Natural killer cell treated with Interleukin-12 subunit alpha and Interleukin-12 subunit beta and Interleukin-15 and Interleukin-18, amount 100 ng/mL, for 72 hours (primary cell): ENCODE measurements at places on chromosomes 1 and 21.

DNA sequence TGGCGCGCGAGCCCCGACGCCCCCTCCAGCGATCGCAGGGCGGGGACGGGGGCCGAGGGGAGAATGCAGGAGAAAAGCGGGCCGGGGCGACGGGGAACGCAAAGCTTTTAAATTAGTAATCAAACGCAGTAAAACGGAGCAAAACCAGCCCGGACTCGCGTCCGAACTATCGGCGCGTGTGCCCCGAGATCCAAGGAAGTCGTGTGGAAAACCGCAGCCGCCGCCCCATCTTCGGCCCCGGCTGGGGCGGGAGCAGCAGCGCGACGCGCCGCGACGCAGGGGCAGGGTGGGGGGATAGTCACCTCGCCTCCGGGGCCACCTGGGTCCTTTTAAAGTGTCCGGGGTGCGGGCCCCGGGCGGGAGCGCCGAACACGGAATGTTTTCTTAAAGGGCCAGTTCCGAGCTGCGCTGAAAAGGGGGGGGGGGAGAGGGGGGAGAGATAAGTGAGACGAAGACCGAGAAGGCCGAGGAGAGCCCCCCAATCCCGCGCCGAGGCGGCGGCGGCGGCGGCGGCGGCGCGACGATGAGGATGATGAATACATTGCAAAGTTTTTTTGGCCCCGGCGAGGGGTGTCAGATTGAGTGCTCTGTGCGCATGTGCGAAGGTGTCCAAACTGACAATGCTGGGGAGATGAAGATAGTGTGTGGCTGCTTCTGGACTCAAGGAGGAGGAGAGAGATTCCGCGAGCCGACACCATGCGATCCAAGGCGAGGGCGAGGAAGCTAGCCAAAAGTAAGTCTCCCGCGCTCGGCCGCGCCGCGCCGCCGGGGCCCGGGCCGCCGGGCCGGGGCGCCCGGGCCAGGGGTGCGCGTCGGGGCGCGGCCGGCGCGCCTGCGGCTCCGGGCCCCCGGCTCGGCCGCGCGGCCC, at the start of gene PRDM16:
Gene PRDM16 (plus strand): TSS at position 640 of the 868 bp plus-strand sequence. CDS start 57 bp downstream, at position 697.
- peak within 1 kb of the TSS; percentile 78 for H3K4me3 ChIP-seq
- peaks cover 8% of the 10 kb centered on the region for H3K27me3 ChIP-seq
- peak; percentile 39 for DNase-seq
- peaks cover 3% of the 10 kb centered on the region for H3K4me1 ChIP-seq

DNA sequence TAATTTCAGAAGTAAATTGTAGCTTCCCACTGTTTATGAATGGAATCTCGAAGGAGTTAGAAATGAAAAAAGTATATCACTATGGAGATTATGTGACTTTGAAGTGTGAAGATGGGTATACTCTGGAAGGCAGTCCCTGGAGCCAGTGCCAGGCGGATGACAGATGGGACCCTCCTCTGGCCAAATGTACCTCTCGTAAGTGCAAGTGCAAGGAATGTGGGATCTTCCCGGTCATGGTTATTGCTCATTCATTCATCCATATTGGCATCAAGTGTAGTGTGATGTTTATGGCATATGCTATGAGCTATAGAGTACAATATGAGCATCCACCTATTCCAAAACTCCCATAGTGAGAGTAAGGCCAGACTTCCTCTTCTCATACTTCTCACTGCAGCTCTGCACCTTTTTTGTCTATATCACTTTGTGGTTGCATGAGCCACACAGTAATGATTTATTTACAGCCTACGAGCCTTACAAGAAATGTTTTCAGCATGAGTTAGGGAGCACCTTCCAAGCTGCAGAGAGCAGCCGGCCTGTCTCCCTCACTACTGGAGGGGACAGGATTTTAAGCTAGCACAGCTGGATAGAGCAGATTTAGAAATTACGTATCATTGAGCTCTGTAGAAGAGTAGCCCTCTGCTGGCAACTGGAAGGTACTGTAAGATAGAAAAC, 24.9 kb upstream of the CR1L start:
- DNase-seq: no peak
- H3K36me3 ChIP-seq: no peaks in the 10 kb centered on the region
- no peak overlapping the region for H3K27ac ChIP-seq
- peaks cover 4% of the 10 kb centered on the region for H3K4me1 ChIP-seq
- H3K4me3 ChIP-seq: no peak overlapping the region

DNA sequence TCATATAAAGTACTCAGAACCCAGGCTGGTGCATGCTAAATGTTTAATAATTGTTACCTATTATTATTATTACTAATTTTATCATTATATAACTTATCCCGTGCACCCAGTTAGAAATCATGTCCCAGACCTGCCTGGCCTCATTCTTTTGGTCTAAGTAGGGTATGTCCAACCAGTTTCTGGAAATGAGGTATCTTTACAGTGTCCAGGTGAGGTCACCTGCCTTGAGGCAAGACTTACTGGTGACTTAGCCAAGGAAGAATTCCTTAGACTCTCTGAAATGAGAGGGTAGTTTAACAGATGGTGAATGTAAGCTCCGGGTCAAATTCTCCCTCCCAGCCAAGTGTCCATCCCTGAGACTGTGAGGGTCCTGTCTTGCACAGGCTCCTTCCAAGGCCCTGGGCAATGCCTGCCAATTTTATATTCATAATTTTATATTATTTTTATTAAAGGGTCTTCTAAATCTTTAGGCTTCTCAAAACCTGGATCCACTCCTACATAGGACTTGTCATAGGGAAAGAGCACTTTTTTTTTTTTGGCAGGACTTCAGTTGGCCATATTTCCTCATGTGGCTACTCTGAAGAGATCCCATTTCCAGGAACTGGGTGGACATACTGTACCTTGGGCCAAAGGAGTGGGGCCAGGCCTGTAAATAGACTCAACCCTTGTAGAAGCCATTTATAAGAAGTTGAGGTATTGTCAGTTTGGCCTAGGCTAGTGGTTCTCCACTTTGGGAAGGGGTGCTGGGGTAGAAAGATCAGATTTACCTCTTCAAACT, 96.7 kb upstream of the KCNA3 start:
- no peak overlapping the region for H3K27ac ChIP-seq
- DNase-seq: no peak
- no peaks in the 10 kb centered on the region for H3K4me1 ChIP-seq
- peaks cover 30% of the 10 kb centered on the region for H3K27me3 ChIP-seq
- H3K4me3 ChIP-seq: no peak overlapping the region
- H3K36me3 ChIP-seq: no peaks in the 10 kb centered on the region

GRCh38 chr1:97630281-97630680, 290.6 kb downstream of the DPYD start:
- DNase-seq: no peak
- H3K27ac ChIP-seq: no peak overlapping the region
- H3K4me1 ChIP-seq: peaks cover 10% of the 10 kb centered on the region
- H3K27me3 ChIP-seq: no peaks in the 10 kb centered on the region
- no peak overlapping the region for H3K4me3 ChIP-seq

DNA sequence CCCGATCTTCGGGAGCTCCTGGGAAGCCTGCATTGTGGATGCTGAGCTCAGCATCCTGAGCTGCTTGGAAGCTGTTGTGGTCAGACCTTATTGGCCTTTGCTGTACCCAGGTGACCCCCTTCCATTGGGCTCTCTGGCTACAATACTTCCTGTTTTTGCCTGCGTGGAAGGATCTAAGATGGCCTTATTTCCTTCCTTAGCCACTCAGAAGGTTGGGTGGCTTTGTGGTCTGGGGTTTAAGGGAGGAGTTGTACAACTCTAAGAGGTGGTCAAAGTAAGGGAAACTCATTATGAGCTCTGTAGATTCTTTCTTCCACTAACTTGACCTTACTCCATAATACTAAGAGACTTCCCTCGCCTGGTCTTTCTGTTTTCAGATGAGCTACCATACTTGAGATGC, 17.7 kb downstream of the PFKFB2 start:
- no peaks in the 10 kb centered on the region for H3K36me3 ChIP-seq
- no peak for DNase-seq
- H3K4me1 ChIP-seq: peaks cover 13% of the 10 kb centered on the region
- H3K27ac ChIP-seq: peak overlapping the region; percentile 81
- no peak overlapping the region for H3K4me3 ChIP-seq

DNA sequence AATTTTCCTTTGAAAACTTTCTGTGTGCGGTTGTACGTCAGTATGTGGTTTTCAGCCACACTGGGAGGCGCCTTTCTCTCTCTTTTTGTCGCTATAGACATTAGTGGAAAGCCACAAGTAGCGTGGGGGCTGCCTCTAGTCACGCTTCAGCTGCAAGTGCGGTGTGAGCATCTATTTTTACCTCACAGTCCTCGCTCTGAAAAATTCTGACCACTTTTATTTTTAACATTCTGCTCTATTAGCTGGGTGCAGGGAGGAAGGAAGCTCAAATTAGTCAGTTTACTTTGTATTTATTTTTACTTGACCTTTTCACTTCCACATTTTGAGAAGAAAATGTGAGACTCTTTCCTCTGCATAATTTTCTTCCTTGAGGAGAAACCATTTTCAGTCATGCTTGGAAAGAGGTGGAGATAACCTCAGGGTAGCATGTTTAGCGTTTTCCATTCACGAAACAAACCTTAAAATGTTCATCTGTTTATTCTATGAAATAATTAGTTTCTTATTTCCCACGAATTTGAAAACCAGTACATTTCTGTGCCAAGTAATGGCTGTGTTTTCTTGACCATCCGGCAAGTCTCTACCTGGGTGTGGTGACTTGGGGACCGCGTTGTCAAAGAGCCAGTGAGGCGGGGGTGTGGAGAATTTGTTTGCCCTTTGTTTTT, 35.6 kb downstream of the ADARB1 start:
- no peaks in the 10 kb centered on the region for H3K27me3 ChIP-seq
- H3K4me3 ChIP-seq: peak overlapping the region; percentile 77
- peaks cover 33% of the 10 kb centered on the region for H3K4me1 ChIP-seq
- H3K36me3 ChIP-seq: no peaks in the 10 kb centered on the region
- no peak for DNase-seq

GRCh38 chr1:177256153-177257075, 85.7 kb downstream of the BRINP2 start:
- H3K36me3 ChIP-seq: no peaks in the 10 kb centered on the region
- no peak for DNase-seq
- no peak overlapping the region for H3K4me3 ChIP-seq

GRCh38 chr1:80509965-80510522, 1290.7 kb upstream of the ADGRL2 start:
- H3K4me1 ChIP-seq: no peaks in the 10 kb centered on the region
- no peaks in the 10 kb centered on the region for H3K36me3 ChIP-seq
- no peaks in the 10 kb centered on the region for H3K27me3 ChIP-seq
- no peak for DNase-seq
- H3K27ac ChIP-seq: no peak overlapping the region
- no peak overlapping the region for H3K4me3 ChIP-seq

DNA sequence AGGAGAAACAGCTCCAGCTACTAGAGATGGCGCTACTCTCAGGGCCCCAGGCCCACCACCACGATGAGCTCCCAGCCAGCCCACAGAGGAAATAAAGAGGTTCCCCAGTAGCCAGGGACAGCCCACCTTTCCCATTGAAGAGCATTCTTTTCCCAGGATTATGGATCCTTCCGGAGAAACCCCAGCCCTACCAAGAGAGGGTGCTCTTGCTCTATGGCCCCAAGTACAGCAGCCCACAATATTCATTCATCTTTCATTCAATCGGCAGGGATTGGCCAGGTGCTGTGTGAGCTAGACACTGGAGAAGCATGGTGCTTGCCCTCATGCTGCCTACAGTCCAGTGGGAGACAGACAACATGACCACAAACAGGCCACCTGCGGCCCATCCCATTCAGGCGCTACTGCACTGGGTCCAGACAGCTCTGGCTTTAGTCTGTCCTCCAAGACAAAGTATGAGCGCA, 29.9 kb downstream of the PMVK start:
- DNase-seq: no peak
- H3K36me3 ChIP-seq: no peaks in the 10 kb centered on the region
- H3K4me3 ChIP-seq: no peak overlapping the region
- H3K27me3 ChIP-seq: no peaks in the 10 kb centered on the region

DNA sequence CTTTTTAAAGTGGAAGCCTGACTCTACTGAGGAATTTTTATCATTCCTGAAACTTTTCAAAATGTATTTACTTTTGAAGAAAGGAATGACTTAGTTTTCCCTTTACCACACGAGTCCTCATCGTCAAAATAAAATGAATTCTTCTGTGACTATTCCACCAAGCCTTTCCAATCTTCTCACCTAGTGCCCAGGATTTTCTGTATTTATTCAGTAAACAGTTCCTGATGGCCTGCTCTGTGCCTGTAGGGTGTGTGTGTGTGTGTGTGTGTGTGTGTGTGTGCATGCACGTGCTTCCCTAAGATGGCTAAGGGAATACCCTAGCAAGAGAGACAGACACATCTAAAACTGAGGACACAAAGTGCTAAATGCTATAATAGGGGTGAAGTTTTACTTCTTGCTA, 395.0 kb upstream of the USP24 start:
- no peaks in the 10 kb centered on the region for H3K36me3 ChIP-seq
- peaks cover 8% of the 10 kb centered on the region for H3K27me3 ChIP-seq
- no peak overlapping the region for H3K4me3 ChIP-seq

DNA sequence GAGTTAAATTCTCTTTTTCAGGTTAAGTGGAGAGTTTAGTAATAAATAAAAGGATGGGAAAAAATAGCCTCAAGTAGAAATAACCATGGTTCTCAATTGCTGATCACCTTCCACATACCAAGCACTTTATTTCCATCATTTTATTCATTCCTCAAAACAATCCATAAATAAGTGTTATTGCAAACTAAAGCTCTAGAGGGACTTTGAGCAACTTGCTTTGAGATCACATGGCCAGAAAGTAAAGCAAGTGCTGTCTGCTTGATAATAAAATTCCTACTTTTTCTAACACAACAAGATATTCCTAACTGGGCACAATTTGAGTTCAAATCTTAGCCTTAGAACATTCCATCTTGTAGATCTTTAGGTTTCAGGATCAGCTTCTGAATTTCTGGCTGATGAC, 97.1 kb upstream of the C1orf87 start:
- no peak overlapping the region for H3K27ac ChIP-seq
- no peaks in the 10 kb centered on the region for H3K36me3 ChIP-seq
- H3K4me3 ChIP-seq: no peak overlapping the region
- H3K27me3 ChIP-seq: no peaks in the 10 kb centered on the region
- DNase-seq: no peak
- H3K4me1 ChIP-seq: no peaks in the 10 kb centered on the region

DNA sequence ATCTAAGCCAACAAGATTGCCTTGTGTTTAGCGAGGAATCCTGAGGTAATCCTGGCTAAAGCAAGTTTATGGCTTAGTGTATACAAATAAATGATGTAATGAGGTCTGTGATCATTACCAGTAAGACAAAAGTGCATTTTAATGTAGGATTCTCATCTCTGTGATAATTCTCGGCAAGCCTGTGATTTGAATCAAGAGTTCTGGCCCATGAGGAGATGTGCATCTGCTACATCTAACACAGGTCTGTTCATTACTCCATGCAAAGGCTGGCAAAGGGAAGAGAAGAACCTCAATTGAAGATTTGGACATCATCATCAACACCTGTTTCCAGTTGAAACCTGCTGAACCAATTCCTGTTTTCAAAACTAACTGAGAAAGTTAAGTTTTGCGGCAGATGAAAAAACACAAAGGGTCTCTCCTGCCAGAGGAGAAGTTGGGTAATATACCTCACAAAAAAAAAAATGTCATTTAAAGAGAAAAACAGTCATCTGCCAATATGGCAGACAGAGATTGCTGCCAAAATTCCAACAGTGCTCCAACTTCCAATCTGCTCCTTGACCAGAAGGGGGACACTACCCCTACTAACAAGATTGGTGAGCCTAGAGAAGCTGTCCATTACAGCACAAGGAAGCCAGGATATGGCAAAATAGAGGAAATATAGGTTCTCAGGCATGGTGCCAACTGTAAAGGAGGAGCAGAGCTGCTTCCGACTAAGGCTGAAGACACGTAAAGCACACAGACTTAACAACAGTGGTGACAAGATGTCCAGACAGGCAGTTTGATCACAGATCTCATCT, 453.7 kb downstream of the TTLL7 start:
- H3K4me1 ChIP-seq: no peaks in the 10 kb centered on the region
- DNase-seq: no peak
- no peak overlapping the region for H3K27ac ChIP-seq
- H3K4me3 ChIP-seq: no peak overlapping the region
- no peaks in the 10 kb centered on the region for H3K27me3 ChIP-seq
